ENCODE measurements at places on chromosomes 11 and 22. TPM values are rescaled to one million over a fixed set of nuclear protein-coding genes. Genes with fewer than 3 reads are reported as not detected.

DNA sequence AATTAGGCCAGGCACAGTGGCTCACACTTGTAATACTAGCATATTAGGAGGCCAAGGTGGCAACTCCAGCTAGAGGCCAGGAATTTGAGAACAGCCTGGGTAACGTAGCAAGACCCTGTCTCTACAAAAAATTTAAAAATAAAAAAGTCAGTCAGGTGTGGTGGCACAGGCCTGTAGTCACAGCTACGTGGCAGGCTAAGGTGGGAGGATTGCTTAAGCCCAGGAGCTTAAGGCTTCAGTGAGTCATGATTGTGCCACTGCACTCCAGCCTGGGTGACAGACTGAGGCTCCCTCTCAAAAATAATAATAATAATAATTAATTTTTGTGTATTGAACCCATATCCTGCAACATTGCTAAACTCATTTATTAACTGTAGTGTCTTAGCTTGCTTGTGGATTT lies 15.3 kb upstream of the TRIM29 start:
- no peak for DNase-seq

DNA sequence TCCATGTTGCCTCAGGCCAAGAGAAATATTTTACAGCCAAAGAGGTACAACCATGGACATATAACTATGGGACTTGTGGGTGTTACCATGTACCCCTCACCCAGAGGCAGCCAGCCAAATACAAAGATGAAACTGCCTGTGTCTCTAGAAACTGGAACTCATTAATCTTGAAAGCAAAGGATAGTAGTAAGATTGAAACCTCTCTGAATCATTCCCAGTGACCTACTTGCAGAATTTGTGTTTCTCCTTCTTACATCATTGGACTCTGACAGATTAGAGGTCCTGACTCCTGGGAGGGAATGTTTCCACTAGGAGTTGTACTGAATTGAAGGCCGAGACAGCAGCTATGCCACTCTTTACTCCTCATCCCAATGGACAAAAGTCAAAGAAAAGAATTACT lies 257.4 kb upstream of the UBASH3B start:
- DNase-seq: no peak

The SCGB1C1 gene
- not detected for polyA plus RNA-seq

GRCh38 chr22:42368379-42369249 lies 63.6 kb downstream of the NFAM1 start:
- DNase-seq: peak; percentile 63

DNA sequence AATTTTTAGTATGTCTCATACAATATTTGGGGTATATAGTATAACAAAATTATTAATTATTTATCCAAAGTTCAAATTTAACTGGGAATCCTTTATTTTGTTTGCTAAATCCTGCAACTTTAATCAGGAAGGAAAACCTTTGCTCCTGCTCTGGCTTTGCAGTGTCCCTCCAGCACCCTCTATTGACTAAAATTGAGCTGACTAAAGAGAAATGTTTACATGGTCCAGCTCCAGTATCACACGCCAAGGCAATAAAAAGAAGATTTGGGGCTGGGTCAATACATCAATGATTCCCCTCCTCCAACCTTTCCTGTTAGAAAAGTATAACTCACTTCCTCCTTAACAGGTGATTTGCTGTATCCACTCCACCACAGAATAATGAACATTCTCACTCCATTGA lies 153.0 kb upstream of the LRRC4C start:
- no peak for DNase-seq

- no peak for DNase-seq
These were observed 5.9 kb downstream of the ABTB2 start for GRCh38 chr11:34351687-34352469.

The LRRC74B gene
- not detected for polyA plus RNA-seq

DNA sequence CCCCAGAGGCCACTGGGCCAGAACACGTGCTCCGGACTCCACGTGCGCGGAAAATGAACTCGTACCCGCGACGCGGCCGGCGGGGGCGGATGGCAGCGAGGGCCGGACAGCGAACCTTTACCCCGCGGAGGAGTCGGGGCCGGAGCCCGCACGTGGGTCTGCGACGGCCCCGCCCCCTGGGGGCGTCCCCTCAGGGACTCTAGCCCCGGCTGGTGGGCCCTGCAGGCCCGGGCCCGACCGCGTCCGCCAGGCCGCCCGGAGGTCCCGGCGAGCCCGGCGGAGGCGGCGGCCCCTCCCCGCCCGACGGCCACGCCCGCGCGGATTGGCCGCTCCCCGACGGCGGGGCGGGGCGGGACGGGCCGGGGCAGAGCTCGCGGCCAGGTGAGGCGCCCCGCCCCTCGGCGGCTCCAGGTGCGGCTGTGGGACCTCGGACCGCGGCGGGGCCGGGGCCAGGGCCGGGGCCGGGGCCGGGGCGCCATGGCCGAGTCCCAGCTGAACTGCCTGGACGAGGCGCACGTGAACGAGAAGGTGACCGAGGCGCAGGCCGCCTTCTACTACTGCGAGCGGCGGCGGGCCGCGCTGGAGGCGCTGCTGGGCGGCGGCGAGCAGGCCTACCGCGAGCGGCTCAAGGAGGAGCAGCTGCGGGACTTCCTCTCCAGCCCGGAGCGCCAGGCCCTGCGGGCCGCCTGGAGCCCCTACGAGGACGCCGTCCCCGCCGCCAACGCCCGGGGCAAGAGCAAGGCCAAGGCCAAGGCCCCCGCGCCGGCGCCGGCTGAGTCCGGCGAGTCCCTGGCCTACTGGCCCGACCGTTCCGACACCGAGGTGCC lies at the start of gene FAM83F:
Gene FAM83F (plus strand): TSS at position 389 of the 827 bp plus-strand sequence. CDS start 89 bp downstream, at position 478.
- no peak for DNase-seq

DNA sequence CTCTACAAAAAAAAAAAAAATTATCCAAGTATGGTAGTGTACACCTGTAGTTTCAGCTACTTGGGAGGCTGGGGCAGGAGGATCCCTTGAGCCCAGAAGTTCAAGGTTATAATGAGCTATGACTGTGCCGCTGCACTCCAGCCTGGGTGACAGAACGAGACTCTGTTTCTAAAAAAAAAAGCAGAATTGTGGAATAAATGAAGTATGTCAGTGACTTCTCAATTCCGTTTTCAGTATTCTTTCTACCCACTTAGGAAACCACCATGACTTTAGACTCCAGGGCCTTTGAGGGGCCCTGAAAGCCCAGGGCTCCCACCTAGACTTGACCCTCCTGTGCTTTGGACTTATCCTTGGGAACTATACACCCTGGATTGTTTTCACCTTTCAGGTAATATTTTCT lies 6.5 kb upstream of the NUP160 start:
- no peak for DNase-seq

GRCh38 chr11:82967381-82967780 lies 65.8 kb downstream of the DDIAS start:
- DNase-seq: no peak

- DNase-seq: no peak
These were observed 62.4 kb downstream of the DSCAML1 start for GRCh38 chr11:117734601-117735024.

DNA sequence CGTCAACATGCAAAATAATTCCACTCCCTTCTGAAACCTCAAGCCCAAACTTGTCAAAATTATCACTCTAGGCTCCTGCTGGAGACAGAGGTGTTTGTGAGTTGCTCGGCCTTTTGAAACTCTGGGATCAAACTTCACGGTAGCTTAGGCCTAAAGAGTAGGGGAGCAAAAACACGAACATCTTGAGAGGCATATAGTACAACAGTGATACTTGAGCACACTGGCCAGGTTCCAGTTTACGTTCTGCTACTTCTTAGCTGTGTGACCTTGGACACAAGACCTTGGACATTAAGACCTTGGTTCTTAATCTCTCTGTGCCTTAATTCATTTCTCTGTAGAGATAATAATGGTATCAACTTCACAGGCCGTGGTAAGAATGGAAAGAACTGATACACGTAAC lies 123.5 kb upstream of the LMO1 start:
- no peak for DNase-seq

DNA sequence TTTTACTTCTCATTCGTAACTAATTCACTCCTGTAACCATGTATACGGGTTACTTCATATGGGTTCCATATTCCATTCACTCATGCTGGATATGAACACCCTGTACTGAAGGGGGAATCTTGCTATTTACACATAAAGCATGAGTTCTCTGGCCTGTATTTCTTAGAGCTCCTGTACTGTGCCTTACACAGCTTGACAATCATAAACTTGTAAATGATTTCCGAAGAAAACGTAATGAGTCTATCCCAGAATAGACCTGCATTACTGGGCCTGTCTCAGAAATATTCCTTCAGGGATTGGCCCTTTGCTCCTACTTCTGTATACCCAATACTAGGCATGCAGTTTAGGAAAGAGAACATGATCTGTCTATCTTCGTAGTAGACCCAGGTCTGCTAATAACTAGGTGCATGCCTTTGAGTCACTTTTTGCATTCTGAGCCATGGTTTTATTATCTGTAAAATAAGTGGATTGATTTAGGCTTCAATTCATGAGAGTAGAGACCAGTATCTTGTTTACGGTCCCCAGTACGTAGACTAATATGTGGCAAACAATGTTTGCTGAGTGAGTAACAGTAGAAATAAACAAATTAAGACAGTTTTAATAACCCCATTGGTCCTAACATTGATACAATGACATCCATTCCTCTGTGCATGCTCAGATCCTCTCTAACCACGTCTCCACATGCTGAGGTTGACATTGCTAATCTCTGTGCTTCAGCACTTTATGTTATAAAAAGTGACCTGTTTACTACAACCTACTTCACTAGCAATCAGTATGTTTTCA lies 1.2 kb downstream of the CCDC34 start:
- DNase-seq: no peak

- no peak for DNase-seq
These were observed 36.4 kb downstream of the DEPDC5 start for GRCh38 chr22:31790240-31790639.

GRCh38 chr11:126945319-126945718 lies 55.3 kb downstream of the KIRREL3 start:
- DNase-seq: no peak

- no peak for DNase-seq
These were observed 921 bp downstream of the CCDC116 start for GRCh38 chr22:21633481-21633880.

GRCh38 chr11:105858841-105859240 lies 163.2 kb downstream of the MSANTD4 start:
- no peak for DNase-seq

GRCh38 chr11:125179895-125180294 lies 15.3 kb downstream of the PKNOX2 start:
- no peak for DNase-seq

The CLDN5 gene
- polyA plus RNA-seq: 4.0 TPM

The CDC45 gene
- polyA plus RNA-seq: 1.3 TPM

The OR2AT4 gene
- 0.88 TPM for polyA plus RNA-seq

DNA sequence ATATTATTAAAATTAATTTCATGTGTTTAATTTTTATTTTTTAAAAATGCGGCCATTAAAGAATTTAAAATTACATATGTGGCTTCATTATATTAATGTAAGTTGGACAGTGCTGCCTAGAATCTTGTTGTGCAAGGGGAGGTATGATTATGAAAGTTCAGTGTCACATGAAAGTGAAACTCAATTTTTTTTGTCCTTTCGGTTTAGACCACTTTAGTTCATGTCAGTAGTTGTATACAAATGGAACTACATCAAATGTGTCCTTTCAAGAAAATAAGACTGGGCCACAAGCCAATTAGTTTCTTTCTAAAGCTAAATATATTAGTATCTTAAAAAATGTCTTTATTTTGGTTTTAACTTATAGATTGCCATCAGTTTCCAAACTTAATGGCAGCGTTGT lies 35.7 kb downstream of the TBCEL start:
- no peak for DNase-seq
